ENCODE measurements at places on chromosomes 1 and 21. TPM values are rescaled to one million over a fixed set of nuclear protein-coding genes. Genes with fewer than 3 reads are reported as not detected.

DNA sequence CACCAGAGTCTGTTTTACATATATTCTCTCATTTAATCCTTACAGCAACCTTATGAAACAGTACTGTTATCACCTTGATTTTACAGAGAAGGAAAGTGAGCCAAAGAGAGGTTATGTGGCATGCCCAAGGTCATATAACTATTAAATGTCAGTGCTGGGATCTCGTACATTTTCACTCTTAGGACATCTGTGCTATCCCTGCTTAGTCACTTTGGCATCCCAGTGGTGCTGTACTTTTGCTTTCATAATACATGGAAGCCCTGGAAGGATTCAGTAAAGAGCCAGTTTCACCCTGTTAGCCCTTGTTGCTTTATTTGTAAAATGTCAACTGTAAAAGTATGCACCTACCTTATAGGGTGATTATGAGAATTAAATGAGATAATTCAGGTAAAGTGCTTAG, 104.4 kb downstream of the NFIA start:
- H3K27me3 ChIP-seq, result no peaks in the 10 kb centered on the region
- H3K4me1 ChIP-seq, result peaks cover 6% of the 10 kb centered on the region
- H3K27ac ChIP-seq, result no peak overlapping the region
- H3K4me3 ChIP-seq, result no peak overlapping the region
- no peaks in the 10 kb centered on the region for H3K36me3 ChIP-seq
- DNase-seq, result no peak

DNA sequence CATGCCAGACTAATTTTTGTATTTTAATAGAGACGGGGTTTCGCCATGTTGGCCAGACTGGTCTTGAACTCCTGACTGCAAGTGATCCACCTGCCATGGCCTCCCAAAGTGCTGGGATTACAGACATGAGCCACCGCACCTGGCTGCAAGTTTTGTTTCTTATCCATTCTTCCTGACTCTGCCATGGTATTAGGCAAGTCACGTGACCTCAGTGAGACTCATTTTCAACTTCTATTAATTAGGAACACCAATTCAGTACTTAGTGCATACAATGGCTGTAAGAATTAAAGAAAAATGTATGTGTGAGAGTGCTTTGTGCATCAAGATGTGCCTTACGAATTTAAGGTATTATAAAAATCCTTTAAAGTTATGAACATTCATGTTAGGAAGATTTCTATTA, 111.2 kb downstream of the CACNA1E start:
- H3K27ac ChIP-seq, result no peak overlapping the region
- H3K36me3 ChIP-seq, result no peaks in the 10 kb centered on the region
- DNase-seq, result no peak
- H3K4me3 ChIP-seq, result no peak overlapping the region
- H3K4me1 ChIP-seq, result no peaks in the 10 kb centered on the region

DNA sequence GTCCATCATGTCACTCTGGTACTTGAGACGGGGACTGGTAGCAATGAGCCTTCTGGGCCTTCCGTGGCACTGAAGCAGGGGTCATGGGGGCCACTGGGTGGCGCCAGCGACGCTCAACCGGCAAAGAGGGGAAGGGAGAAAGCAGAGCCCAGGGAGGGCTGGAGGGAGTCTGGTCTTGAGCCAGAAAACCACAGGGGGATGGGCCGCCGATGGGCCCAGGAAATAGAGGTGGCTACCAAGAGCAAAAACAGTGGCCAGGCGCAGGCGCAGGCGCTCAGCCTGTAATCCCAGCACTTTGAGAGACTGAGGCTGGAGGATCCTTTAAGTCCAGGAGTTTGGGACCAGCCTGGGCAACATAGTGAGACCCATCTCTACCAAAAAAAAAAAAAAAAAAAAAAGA, 21.8 kb downstream of the EXOC8 start:
- no peak overlapping the region for H3K27ac ChIP-seq
- no peaks in the 10 kb centered on the region for H3K27me3 ChIP-seq
- no peak overlapping the region for H3K4me3 ChIP-seq
- no peaks in the 10 kb centered on the region for H3K36me3 ChIP-seq
- no peaks in the 10 kb centered on the region for H3K4me1 ChIP-seq

DNA sequence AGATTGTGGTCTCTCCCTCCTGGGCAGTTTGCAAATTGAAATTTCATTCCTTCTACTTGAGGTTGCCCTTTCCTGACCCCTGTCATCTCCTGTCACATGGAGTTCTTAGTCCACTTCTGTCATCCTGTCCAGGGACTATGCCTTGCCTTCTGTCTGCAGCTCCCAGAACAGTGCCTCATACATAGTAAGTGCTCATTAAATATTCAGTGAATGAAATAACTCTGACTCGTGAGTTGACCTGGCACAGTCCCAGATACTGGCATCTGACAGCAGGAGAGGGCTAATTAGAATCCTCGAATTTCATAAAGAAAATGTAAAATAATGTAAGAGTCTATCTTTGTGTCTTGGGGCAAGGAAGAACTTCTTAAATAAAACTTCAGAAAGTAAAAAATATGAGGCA, 50.8 kb downstream of the CNIH3 start:
- DNase-seq, result no peak
- H3K27ac ChIP-seq, result no peak overlapping the region
- no peaks in the 10 kb centered on the region for H3K4me1 ChIP-seq
- no peak overlapping the region for H3K4me3 ChIP-seq
- no peaks in the 10 kb centered on the region for H3K36me3 ChIP-seq

HHIPL2 gene
- total RNA-seq, result not detected

NHLH2 gene
- total RNA-seq, result not detected

B3GALT2 gene
- total RNA-seq, result 6.3 TPM

SNIP1 gene
- 19.8 TPM for total RNA-seq

Measured in ovary (tissue), 10 donors.